ENCODE measurements at places on chromosomes 6 and 20. TPM values are rescaled to one million over a fixed set of nuclear protein-coding genes. Genes with fewer than 3 reads are reported as not detected.

Gene PLN
- 2.9 TPM for total RNA-seq

Gene CST1
- not detected for total RNA-seq

DNA sequence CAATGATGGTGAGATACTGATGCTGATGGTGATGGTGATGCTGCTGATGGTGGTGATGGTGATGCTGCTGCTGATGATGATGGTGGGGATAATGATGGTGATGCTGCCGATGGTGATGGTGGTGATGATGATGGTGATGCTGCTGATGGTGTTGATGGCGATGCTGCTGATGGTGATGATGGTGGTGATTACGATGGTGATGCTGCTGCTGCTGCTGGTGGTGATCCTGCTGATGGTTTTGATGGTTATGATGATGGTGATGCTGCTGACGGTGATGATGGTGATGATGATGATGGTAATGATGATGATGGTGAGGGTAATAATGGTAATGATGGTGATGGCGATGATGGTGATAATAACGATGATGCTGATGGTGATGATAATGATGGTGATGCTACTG lies 50.0 kb downstream of the ARHGAP40 start:
- H3K27ac ChIP-seq = no peak overlapping the region
- H3K36me3 ChIP-seq = no peaks in the 10 kb centered on the region
- no peaks in the 10 kb centered on the region for H3K4me1 ChIP-seq
- DNase-seq = no peak

GRCh38 chr6:105499931-105500330 lies 97.0 kb upstream of the PREP start:
- H3K27ac ChIP-seq = no peak overlapping the region
- H3K4me3 ChIP-seq = no peak overlapping the region
- H3K27me3 ChIP-seq = no peaks in the 10 kb centered on the region
- DNase-seq = no peak

GRCh38 chr20:64011366-64011779 lies 24.6 kb upstream of the C20orf204 start:
- H3K4me1 ChIP-seq = no peaks in the 10 kb centered on the region
- no peak for DNase-seq
- H3K27ac ChIP-seq = no peak overlapping the region
- H3K36me3 ChIP-seq = peaks cover 4% of the 10 kb centered on the region

- H3K27ac ChIP-seq = no peak overlapping the region
- no peaks in the 10 kb centered on the region for H3K36me3 ChIP-seq
- no peak overlapping the region for H3K4me3 ChIP-seq
- no peaks in the 10 kb centered on the region for H3K4me1 ChIP-seq
Measured at GRCh38 chr6:157098999-157099398, 224.3 kb downstream of the TMEM242 start.

Gene APOBEC2
- not detected for total RNA-seq

DNA sequence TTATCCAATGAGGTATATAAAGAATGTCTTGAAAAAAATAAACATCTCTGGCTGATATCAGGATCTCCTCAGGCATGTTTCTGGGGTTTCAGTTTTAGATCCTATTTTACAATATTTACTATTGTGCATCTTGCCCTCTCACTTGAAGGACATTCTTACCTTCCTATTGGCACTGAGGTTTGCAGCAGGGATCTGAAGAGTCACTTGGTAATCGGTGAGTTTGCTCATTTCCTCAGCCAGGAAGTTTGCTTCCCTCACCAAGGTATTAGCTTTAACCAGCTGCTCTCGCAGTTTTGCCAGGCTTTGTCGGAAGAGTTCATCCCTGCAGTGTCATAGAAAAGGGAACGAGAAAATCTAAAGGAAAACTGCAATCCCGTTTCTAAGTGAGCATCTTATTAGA lies 101.9 kb upstream of the NUP153 start:
- DNase-seq = no peak
- H3K27ac ChIP-seq = no peak overlapping the region
- no peaks in the 10 kb centered on the region for H3K27me3 ChIP-seq
- no peaks in the 10 kb centered on the region for H3K4me1 ChIP-seq
- no peak overlapping the region for H3K4me3 ChIP-seq

Gene ANKRD66
- total RNA-seq = not detected

GRCh38 chr6:2938632-2939083 lies 32.7 kb downstream of the SERPINB6 start:
- no peaks in the 10 kb centered on the region for H3K36me3 ChIP-seq
- H3K4me1 ChIP-seq = no peaks in the 10 kb centered on the region
- H3K27ac ChIP-seq = no peak overlapping the region
- peak; percentile 3 for DNase-seq
- no peak overlapping the region for H3K4me3 ChIP-seq
- no peaks in the 10 kb centered on the region for H3K27me3 ChIP-seq

All from breast epithelium (tissue), 4 donors.